ENCODE measurements at places on chromosomes 12 and 14.

DNA sequence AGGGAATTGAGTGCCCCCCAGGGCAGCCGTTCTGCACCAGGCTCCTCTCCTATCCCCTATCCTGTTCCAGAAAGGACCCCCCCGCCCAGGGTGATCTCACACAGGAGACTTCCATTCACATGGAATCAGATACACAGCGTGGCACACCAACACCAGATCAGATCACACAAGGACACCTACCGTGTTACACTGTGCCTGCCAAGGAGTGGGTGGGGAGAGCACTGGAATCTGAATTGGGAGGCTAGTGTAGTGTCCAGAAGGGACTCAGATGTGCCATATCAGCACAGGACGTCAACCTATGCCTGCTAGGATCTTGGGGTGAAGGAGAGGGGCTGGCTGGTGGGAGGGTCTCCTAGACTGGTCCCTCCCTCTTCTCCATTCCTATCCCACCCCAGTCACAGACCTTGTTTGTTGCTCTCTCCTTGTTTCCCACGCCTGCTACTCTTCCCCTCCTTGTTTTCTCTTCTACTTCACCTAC lies 2.3 kb downstream of the PTMS start:
- no peak for DNase-seq

DNA sequence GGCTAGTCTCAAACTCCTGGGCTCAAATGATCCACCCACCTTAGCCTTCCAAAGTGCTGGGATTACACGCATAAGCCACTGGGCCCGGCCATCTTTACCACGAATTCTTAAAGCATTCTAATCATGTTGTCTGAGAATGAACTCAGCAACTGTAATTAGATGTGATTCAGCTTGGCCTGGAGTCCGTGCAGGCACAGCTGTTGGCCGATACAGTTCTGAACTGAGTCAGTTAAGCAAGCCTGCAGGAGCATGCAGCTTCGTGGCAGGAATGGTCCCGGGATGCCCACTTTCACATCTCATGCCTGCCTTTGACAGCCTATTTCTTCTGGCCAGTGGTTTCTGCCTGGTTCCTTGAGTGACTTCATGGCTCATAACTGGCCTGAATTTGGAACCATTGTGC lies 194.1 kb downstream of the ANO6 start:
- DNase-seq = no peak

GRCh38 chr14:88029500-88029899 lies 24.6 kb downstream of the GPR65 start:
- no peak for DNase-seq

DNA sequence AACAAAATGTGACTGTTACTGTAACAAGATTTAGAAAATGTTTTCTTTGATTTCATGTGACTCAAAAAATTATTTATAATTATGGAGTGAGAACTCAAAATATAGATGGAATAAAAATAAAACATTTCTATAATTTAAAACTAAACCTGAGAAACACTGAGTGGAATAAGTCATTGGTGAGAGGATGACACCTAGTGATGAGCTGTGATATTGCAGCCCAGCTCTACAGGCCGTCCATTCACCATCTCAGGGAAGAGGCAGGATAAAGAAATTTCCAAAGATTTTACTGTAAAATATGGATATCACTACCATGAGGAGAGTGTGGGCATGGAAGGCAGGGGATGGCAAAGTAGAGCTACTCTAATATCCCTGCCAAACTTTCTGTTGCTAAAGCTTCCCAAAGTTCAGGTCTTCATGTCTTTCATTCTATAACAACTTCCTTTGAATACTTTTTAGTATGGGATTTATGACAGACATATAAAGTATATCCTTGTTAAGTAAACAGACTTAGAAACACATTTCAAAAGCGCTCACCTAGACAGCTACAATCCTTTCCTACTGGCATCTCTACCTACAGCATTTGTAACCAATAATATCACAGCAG lies 308.0 kb downstream of the ITPR2 start:
- DNase-seq = no peak

- no peak for DNase-seq
Observed at GRCh38 chr12:9634177-9634803, 26.6 kb upstream of the KLRB1 start.

DNA sequence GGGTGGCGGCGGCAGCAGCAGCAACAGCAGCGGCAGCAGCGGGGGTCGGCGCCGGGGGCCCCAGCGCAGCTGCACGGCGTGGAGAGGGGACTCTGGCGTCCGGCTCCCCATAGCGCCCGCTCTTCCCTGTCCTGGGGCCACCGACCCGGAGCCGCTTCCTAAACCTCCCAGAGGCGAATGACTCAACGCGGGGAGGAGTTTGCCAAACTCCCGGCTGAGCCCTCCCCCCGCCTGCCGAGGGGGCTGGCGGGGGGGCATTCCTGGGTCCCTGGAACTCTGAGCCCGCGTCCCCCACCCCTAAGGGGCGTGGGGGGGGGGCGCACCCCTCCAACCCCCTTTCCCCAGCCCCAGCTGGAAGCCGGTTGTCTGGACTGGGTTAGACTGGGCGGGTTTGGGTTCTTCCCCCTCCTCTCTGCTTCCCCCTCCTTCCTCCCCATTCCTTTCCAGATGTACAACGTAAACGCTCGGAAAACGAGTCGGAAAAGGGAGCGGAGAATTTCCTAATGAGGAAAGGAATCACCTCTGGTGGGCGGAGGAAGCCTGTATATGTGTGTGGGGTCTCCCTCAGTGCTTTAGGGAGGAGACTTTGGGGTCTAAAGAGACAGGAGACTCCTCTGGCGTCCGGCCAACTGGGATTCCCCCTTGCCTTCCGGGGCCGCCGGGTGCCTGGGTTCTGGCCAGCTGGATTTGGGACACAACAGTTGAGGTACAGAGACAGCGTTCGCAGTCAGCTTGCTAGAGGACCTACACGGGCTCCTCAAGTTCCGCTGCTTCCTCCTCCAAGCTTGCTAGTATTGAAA lies at the start of gene ITGA5:
Gene ITGA5, minus strand, starts transcription at position 179 of the 800 bp plus-strand sequence. Its CDS starts 68 bp downstream, at position 111.
- DNase-seq = peak; percentile 61

DNA sequence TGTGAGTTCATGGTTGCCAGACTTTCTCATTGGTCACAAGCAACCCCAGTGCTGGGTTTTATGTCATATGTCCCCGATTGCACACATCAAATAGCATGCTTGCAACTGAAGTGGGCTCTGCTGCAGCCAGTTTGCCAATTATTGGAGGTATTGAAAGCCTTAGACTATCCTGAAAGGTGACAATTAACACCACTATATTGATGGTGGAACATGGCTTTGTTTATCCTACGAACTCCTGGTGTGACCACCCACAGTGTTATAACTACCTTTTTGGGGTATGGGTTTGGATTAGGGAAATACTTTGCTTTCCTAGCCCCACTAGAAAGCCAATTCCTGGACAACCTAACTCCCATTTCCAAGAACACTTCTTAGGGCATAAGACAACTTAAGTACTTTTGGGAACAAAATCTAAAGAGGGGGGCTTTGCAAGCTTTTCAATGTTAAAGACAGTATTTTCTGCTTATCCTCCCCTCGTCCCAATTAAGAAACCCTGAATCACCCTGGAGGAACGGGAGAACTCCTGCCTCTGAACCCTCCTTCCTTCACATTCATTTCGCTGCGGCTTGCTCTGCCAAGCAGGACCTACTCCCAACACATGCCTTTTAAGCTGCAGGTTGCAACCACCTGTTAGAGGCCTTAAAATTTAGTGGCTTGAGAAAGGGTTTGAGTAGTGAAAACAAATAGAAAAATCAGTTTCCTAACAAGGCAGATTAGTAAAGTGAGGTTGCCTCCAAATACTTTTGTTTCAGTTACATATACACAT lies 80.3 kb upstream of the RBM19 start:
- no peak for DNase-seq

DNA sequence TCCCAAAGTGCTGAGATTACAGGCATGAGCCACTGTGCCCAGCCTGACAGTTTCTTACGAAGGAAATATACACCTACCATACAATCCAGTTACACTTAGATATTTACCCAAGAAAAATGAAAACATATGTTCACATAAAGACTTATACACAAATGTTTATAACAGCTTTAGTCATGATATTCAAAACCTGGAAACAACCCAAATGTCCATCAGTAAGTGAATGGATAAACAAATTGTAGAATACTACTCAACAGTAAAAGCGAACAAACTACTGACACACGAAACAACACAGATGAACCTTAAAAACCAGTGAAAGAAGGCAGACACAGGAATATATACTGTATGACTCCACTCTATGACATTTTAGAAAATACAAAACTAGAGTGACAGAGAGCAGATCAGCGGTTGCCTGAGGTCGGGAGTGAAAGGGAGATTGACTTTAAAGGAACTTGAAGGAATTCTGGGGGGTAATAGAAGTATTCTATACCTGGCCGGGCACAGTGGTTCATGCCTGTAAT lies 83.6 kb downstream of the SPRING1 start:
- DNase-seq = no peak

DNA sequence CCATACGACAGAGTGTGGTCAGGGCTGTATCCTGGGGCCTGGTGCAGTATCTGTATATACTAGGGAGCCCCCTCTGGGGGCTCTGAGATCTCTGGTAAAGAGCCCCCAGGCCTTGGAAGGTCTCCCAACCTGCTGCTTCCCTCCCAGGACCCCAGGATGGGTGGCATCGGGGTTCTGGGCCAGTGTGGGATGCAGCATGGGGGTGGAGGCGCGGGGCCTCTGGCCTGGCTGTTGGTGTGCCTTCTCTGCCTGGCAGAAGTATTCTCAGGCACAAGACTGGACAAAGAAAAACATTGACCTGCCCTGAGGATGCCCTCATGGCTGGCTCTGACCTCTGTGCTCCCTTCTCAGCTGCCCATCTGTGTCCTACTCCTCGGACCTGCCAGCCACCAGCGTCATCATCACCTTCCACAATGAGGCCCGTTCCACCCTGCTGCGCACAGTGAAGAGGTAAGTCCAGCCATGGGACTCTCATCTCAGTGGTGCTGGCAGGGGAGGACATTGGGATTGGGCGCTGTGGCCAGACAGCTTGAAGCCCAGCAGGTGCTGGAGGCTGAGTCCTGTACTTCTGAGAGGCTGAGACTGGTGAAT lies 64.5 kb downstream of the GALNT16 start:
- DNase-seq = no peak

DNA sequence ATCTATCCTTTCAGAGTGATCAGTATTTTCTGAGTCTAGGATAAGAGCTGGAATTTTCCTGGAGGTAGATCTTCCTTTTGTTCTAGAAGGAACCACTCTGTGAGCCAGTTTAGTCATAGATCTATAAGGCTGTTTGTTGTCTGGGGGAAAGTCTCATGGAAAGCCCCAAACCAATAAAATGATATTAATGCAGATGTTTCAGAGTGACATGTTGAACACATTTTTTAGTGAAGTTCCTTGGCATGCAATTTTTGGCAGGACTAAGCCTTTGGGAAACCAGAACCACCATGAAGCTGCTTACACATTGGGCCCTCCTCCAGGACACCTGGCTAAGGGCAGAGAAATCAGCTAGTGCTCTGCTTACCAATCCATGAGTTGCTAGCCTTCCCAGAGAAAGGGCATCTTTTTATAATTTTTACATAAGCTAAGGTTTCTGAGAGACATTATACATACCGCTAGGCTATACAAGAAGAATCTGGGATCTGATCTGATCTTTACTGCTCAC lies 101.5 kb upstream of the PCED1B start:
- no peak for DNase-seq

DNA sequence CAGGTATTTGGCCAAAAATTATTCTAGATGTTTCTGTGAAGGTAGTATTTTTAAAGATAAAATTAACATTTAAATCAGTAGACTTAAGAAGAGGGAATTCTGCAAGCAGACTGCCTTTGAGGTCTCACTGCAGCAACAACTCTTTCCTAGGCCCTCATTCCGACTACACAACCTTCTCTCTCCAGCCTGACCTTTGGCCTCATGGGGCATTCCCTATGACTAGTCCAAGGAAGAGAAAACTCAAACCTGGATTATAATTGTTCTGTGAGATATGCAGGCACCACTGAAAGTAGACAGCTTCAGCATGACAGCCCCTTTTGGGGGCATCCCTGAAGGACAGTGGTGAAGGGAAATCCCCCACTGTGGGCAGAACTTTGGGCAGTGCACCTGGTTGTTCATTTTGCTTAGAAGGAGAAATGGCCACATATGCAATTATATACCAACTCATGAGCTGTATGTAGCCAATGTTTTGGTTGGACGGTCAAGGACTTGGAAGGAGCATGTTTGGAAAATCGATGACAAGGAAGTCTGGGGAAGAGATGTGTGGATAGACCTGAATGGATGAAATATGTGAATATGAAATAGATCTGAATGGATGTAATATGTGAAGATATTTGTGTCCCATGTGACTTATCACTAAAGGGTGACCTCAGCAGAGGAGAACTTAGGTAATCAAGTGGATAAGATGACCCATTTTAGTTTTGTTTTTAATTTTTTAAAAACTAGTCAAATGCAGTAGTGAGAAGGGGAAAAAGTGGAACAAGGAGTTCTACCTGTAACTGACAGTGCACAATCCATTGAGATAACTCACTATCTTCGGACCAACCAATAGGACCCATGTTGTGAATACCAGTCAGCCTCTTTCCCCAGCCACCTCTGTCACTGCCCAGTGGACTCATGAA lies 233.3 kb upstream of the FOXN3 start:
- no peak for DNase-seq

DNA sequence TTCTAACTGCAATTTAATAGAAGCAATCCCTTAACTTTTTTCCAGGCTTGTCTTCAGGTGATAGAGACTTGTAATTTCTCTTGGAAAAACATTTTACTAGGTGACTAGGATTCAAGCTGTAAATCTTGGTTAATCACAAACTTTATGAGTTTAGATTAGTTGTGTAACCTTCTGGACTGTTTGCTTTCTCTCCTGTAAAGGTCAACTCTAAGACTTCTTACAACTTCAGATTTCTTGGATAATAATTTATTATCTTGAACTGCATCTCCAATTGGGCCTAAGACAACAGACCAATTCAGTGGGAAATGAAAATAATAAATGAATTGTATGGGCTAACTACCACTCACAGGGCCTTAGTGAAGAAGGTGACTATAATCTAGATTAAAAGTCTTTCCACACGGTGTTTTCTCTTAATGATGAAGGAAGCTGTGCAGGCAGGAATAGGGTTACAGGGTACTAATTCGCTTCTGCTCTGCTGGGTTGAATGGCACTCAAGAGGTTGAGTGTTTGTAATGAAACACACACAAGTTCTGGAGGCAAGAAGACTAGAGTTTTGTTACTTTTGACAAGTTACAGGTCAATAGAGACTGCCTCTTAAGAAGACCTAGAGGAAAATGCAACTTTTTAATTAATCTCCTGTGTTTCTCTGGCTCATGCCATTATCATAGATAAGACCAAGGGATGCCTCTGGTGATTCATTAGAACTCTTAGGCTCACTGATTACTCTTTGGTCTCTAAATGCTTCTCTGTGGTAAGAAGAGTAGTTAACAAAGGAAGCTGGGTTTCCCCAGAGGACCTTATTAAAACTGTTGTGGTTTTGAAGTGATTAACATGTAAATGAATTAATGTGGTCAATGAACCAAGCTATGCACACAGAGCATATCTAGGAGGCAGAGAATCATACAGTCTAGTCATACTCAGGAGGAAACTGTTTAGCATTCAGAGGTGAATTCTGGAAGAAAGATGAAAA lies 30.0 kb upstream of the OR4E1 start:
- DNase-seq = no peak

All from renal pelvis (tissue), 12 donors.